ENCODE measurements at places on chromosomes 1 and 21.

GRCh38 chr1:171799166-171799565 lies 17.7 kb downstream of the METTL13 start:
- DNase-seq: no peak

DNA sequence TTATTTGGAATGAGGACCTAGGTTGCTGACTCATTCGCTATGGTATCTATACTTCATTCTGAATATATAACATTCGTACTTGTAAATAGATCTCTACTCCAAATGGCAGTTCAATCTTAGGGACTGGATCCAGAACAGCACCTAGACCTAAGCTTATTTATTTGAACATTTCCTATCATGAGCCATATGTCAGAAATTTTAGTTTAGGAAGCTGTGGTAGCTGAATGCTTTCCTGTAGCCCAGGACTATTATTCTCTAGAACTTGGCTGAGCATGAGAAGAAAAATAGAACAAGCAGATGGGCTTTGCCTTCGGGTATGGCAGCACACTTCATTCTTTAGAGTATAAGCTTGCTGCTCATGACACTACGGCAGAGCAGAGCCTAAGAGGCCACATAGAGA lies 1114.4 kb upstream of the B3GALT2 start:
- DNase-seq: no peak

DNA sequence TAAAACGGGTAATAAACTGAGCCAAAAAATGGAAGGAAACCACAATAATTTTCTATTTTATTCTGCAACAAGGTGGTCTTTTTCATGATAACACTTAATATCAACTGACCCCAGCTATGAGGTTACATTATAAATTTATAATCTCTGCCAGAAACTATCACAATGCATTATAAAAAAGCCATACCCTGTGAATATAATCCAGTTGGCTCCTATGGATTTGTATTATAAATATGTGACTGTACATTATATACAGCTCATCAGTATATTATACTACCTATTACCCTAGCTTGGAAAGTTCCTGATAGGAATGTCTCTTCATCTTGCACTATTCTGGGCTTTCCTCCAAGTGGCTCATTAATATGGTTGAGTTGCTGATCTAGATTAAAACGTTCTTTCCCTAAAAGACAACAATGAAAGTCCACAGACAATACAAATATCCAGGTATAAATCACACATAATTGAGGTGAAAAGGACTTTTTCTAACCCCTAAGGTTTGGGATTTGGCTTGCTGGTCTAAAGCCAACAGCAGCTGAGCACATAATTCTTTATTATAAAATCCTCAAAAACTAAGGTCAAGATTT lies 487.7 kb downstream of the TTLL7 start:
- no peak for DNase-seq

DNA sequence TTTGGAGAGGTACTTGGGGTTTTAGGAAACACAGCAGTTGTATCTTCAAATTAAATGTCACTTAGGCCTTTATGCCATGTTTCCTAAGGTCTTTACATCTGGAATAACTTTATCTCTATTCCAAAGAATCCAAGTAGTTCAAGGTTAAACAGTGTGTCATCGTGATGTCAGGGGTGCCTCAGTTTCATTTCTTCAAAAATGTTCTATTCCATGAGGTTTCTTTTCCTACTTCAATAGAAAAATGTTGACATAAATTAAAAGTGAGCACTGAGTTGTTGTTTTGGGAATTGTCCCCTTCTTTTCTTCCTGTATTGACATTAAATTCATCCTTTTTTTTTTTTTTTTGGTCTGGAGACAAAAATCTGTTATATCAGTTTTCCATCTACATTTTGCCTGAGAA lies 160.6 kb upstream of the C21orf91 start:
- DNase-seq: no peak

GRCh38 chr1:2074944-2075740 lies 24.9 kb downstream of the PRKCZ start:
- DNase-seq: no peak

DNA sequence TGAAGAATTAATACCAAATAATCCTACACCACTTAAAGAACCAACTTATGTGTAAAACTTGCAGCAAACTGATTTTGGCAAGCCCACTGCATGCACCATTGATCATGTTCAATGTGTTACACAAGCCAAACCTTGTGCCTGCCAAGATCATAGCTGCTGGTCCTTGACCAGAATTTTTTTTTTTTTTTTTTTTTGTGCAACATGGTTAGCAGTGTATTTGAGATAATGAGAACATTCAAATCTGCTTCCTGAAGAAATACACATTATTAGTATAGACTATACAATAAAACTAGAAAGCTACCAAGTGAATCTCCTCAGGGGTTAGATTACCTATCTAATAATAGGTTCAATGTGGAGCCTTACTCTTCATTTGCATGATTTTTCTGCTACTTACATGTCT lies 421.0 kb downstream of the MRPL39 start:
- DNase-seq: no peak

GRCh38 chr1:232501854-232502253 lies 128.1 kb downstream of the SIPA1L2 start:
- no peak for DNase-seq

DNA sequence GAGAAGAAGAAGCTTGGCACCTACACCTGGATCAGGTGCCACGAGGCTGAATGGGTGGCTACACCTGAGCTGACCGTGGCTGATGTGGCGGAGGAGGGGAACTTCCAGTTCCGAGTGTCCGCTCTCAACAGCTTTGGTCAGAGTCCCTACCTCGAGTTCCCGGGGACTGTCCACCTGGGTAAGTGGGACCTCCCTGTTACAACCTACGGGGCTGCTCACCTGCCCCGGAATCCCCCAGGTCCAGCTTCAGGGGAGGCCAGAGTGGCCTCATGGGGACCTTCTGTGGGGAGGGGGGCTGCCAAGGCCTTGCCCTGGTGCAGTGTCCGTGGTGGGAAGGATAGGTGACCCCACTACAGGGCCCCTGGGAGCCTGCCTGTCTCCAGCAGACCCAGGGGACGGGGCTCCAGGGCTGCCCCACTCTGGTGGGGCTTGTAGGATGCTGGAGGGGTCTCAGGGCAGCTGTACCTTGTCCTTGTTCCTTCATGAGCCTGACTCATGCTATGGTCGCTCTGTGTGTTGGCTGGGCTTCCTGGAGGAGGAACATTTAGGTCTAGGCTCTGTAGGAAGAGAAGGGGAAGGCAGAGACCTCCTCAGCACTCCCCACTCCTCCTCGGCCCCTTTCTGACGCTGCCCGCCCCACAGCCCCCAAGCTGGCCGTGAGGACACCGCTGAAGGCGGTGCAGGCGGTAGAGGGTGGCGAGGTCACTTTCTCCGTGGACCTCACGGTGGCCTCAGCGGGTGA lies 7.2 kb downstream of the OBSCN start:
- no peak for DNase-seq

- DNase-seq: no peak
These were observed 59.0 kb upstream of the C8B start for GRCh38 chr1:57024855-57025254.

- DNase-seq: no peak
These were observed 98.3 kb upstream of the FMN2 start for GRCh38 chr1:239993366-239993765.

DNA sequence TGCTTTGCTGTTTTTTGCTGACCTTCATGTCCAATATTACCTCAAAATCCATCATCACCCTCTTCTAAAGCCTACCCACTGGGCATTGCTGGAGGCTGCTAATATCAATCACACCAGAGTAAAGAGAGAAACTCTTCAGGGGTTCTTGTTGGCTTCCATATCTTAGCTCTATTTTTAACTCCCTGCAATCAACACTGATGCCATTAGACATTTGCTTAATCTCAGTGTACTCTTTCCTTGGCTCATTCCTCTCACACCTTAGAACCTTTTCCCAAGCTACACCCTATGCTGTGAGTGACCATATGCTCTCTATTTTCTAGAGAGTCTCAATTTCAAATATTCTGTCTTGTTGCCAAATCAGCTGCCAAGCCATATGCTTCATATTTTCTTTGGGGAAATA lies 40.6 kb upstream of the RABGAP1L start:
- no peak for DNase-seq

- DNase-seq: no peak
These were observed 76.8 kb upstream of the COA6 start for GRCh38 chr1:234296496-234296895.

- DNase-seq: peak; percentile 38
These were observed 11.8 kb downstream of the UBIAD1 start for GRCh38 chr1:11284784-11285183.

DNA sequence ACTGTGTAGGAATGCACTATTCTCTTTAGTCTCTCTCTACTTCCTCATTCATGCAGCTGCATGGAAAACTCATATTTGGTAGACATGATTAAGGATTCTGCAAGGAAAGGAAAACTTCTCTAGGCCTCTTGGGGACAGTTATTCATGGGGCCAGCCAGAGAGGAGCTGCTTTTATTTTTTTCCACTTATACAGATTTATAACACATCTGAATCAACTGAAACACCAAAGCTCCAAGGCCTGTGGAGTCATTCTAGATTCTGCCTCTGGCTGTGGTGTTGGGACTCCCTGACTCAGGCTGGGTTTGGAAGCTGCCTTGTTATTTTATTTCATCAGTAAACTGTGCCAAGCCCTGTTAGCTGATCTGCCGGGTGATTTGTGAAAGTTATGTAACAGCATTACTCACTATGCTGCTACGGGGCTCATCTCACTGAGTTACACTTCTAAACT lies 83.9 kb upstream of the EDEM3 start:
- no peak for DNase-seq

DNA sequence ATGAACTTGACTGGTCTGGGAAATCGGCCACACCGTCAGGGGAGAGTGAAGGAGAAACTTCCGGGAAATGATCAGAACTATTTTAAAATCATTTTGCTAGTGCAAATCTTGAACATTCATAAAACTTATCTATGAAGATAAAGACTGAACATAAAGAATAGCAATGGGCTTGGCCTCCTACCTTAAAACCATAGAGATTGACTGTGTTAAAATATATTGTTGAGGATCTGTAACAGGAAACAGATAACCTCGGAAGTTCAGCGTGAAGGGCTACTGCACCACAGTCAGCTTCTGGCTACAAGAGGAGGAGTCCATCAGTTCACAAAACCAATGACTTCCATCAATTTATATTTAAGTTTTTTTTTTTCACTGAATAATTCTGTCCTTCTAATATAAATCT lies 127.3 kb downstream of the RGS7 start:
- no peak for DNase-seq

GRCh38 chr1:159902541-159902940 lies 2.6 kb upstream of the CFAP45 start:
- no peak for DNase-seq

- DNase-seq: no peak
These were observed 128.9 kb downstream of the HIVEP3 start for GRCh38 chr1:41789661-41790330.

- DNase-seq: no peak
These were observed 134.2 kb upstream of the HP1BP3 start for GRCh38 chr1:20921285-20921684.

DNA sequence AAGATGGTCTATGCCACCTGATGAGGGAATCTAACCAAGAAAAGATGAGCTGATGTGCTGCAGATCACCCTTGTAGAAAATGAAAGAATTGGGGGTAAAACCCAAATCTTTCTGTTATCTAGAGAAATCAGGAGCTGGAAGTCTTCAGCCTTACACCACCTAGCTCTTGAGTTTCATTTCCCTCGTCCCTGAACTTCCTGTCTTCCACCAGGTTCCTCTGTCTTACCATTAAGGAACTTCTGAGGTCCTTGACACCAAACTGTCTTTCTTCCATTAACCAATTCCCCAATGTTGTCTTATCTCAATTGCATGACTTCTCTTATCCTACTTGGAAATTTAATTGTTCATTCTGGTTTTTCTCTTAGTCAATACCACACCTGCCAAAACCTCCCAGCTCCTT lies 31.5 kb downstream of the LPAR3 start:
- DNase-seq: no peak

- no peak for DNase-seq
These were observed 197.3 kb downstream of the MATN1 start for GRCh38 chr1:30525971-30526651.

DNA sequence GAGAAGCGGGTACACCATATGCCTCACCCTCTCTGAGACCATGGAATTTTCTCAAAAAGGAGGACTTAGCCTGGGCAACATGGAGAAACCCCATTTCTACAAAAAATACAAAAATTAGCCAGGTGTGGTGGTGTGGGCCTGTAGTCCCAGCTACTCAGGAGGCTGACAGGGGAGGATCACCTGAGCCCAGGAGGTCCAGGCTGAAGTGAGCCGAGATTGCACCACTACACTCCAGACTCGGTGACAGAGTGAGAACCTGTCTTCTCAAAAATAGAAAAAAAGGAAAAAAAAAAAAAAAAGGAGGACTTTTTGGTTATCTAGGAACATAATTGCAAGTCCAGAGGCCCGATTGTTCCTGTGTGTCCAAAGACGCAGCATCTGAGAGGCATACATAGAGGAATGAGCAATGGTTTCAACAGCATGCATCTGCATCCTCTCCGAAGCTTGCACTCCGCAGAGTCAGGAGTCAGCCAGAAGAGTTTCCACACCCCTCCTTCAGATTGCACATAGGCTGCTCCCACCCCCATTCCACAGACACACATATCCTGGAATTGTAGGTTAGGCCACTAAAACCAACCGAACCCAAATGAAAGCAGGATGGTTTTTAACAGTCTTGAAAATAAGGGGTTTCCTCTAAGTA lies 2.5 kb upstream of the TBX15 start:
- DNase-seq: no peak

DNA sequence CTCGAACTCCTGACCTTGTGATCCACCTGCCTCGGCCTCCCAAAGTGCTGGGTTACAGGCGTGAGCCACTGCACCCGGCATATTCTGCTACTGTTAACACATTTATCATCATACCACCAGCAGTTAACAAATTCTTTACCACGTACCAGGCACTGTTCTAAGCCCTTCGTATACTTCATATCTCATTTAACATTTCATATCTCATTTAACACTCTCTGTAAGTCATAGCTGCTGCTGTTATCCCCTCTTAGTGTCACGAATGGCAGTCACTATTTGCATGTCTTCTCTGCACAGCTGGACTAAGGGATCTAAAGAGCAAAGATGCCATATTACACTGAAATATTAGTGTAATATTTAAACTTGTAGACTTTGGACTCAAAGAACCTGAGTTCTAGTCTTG lies 462.5 kb upstream of the DAB1 start:
- no peak for DNase-seq

DNA sequence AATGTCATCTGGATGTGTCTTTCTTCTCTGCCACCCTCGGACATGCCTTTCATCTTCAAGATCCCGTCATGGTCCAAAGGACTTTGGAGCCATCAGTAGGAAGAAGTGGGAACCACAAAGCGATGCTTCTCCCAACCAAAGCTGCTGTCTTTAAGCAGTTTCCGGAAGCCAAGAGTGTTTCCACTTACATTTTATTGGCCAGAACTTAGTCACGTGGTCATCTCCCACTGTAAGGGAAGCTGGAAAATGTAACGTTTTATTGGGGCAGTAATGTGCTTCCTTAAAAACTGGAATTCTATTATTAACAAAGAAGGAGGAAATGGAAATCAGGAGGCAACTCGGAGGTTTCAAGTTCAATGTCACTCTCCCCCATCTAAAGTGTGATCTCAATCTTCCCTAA lies 170.8 kb downstream of the ATG4C start:
- no peak for DNase-seq

- DNase-seq: peak; percentile 32
These were observed 431 bp downstream of the EEIG2 start for GRCh38 chr1:108560189-108560873.

Data from activated CD4-positive, alpha-beta T cell treated with anti-CD3 and anti-CD28 coated beads, Interleukin-2, amount 10 ng/mL, durations not matched to agents 7 days and 5 days (primary cell).